ENCODE measurements at places on chromosomes 7 and 10.

- no peak for DNase-seq
Observed at GRCh38 chr7:51785171-51785570, 468.6 kb upstream of the COBL start.

DNA sequence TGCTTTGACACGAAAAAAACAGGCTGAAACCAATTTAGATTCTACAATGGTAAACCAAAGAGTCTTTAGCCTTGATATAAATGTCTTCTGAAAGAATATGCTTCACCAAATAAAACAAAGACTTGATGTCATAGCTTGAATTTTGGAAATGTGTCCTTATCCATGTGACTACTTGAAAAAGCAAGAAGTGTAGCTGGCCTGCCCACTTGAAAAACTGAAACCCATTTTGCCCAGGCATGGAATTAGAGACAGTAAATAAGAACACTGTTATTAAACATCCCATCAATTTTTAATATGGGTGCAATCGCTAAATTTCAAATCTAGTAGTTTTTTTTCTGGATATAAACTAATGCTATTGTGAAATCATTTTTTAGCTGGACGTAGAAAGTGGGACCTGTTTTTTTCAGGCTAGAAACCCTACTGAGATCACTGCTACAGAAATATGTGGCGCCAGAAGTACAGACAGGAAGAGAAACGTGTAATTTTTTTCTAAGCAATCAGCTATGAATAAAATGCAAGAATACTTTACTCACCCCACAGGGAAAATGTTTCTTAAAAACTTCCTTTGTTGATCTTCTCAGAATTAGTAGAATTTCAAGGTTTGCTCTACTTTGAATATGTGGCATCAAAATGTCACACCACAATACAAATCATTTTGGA, 56.7 kb downstream of the PIP4K2A start:
- DNase-seq = no peak

GRCh38 chr10:118844731-118845521, 90.2 kb upstream of the CACUL1 start:
- no peak for DNase-seq

DNA sequence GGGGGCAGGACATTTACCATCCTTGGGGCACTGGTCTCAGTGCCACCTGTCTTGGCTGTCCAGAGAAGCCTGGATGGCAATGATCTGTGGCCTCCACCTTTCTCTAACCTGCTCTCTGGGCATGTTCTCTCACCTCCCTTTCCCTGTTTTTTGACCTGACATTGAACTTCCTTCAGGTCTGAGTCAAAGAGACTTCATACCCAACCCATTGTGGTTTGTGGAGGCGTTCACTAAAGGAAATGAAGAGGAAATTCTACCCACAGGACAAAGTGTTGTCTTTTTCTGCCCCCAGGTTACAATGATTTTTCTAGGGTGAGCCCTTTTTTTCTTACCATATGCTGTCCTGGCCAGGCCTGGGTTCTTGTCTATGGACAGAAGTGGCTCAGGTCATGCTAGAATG, 76.6 kb downstream of the CYP26A1 start:
- DNase-seq = peak; percentile 76

DNA sequence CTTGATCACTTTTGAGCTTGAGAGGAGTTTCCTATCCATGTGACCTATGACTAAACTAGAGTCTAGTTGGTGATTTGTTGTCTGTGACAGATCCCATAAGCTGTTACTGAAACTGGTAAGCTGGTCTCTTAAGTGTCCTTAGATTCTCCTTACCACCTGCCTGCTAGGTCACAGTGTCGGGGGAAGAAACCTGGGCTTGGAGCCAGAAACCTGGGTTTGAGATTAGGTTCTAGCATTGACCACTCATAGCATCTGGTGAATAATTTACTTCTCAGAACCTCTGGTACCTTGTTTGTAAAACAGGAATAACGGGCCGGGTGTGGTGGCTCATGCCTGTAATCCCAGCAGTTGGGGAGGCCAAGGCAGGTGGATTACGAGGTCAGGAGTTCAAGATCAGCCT, 21.8 kb upstream of the ITPRID1 start:
- no peak for DNase-seq

- no peak for DNase-seq
Observed at GRCh38 chr10:100229819-100230422, 525 bp upstream of the CHUK start.

GRCh38 chr10:63645195-63645594, 124.0 kb downstream of the REEP3 start:
- no peak for DNase-seq

DNA sequence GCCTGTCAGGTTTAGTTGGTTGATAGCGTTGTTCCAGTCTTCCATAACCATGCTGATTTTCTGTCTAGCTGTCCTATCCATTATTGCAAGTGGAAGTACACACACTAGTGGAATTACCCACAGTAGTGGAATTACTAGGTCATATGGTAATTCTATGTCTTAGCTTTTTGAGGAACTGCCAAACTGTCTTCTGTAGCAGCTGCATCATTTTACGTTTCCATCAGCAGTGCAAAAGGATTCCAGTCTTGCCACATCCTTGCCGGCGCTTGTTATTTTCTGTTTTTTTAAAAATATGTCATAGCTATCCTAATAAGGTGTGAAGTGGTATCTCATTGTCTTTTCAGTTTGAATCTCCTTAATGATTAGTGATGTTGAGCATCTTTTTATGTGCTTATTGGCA, 17.2 kb upstream of the RHBDD2 start:
- peak; percentile 96 for DNase-seq

DNA sequence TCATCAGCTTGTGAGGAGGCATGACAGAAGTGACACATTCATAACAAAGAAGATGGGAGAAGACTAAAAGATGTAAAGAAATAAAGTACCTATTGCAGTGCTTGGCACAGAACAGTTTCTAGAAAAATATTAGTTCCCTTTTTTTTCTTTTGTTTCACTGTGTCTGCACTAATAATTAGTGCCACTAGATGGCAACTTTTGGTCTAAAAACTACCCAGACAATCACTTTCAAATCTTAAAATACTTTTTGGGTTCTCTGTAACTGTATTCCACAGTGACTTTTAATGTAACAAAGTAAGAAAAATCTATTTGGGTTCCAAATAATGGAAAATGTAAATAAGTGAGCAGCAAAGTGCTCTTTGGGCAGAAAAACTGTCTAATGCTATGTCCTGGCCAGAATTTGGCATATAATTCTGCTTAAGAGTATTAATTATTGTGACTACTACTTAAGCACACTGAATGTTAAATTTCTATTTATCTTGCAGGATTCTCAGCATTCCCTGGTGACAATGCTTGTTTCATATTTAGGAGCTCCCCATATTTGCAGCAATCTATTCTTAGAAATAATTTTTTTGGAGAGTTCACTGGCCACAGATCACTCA, 134.8 kb upstream of the KIF5B start:
- peak; percentile 79 for DNase-seq

- no peak for DNase-seq
Observed at GRCh38 chr7:1244700-1245523, 12.2 kb downstream of the UNCX start.

GRCh38 chr10:99318475-99318874, 10.7 kb upstream of the CNNM1 start:
- DNase-seq = no peak

DNA sequence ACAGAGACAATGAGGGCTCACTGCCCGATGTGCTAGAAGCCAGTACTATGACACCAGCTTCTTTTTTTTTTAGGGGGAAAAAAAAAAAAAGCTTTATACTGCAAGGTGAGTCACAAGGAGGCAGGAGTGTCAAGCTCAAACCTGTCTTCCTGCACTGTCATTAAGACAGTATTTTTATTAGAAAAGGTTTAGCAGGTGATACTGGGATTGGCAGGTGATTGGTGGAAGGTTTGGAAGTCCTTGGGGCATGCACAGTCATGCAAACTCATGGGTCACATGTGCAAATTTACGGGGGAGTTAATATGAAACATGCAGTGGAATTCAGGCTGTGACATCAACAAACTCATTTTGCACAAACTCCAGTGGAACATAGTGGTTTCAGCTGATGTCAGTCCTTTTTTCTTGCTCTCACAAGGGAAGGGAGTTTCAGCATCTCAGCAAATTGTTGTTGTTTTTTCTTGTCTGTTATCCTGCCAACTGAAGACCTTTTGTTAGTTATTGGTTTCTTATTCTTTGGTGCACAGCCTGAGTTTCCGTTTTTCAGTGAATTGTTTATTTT, 530.6 kb downstream of the ANKRD7 start:
- no peak for DNase-seq

DNA sequence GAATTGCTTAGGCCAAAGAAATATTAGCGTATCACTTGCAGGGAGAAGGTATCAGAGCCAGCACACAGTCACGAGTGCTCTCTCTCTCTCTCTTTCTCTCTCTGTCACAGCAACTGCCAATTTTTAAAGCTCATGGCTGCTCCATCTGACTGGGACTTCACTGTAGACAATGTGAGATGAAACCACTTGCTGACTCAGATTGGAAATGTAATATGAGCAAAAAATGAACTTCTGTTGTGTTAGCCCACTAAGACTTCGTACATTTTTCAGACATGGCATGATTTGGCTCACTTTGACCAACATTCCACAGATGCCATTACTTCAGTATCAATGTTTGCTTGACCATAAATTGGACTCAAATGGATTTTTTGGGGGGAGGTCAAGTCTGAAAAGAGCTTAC, 68.1 kb downstream of the DGKB start:
- DNase-seq = no peak

- DNase-seq = no peak
Observed at GRCh38 chr7:92177362-92177761, 1.6 kb downstream of the LRRD1 start.

- DNase-seq = no peak
Observed at GRCh38 chr7:28207486-28208158, 27.0 kb upstream of the JAZF1 start.

DNA sequence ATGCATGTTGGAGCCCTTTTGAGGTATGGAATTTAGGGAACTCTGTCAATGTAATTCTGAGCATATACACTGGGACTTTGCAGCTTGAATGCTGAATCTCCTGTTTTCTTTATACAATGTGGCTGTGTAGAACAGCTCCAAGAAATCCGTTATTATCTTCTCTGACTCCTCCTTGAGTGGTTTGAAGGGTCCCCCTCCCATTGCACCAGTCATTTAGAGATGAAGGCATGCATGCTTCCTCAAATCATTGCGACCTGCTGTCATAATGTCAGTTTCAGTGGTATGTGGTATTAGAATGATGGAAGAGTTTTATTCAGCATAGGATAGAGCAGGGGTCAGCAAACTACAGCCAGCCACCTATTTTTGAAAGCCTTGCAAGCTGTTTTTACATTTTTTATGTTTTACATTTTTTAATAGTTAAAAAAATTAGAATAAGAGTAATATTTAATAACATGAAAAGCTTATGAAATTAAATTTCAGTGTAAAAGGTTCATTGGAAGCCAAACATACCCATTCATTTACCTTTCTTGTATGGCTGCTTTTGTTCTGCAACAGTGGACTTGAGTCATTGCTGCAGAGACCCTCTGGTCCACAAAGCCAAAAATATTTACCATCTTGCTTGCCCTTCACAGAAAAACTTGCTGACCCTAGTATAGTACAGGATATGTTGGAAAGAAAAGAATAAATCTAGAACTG, 8.1 kb downstream of the STK17A start:
- DNase-seq = no peak

GRCh38 chr7:130822642-130823041, 88.6 kb upstream of the KLF14 start:
- peak; percentile 9 for DNase-seq

GRCh38 chr10:86958116-86958900, at the start of gene SNCG:
Gene SNCG, plus strand, starts transcription at chr10:86958599. Its CDS starts 99 bp downstream, at chr10:86958698.
- DNase-seq = no peak

DNA sequence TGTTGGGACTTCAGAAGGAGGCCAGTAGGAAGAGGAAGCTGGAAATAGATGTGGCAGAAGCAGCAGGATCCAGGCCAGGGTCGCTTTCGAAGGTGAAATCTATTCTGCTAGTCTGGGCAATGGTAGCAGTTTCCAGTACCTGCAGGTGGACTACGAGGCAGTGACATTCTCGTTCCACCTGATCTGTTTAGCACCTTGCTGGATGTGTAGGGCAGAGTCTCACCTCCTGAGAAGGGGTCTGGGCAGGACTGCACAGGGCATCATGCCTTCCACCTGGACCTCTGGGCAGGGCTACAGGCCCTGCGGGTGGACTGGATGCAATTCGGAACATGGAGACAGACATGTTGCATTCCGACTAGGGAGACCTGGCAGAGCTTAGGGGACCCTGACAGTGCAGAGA, 254.8 kb upstream of the ZNF32 start:
- DNase-seq = no peak

GRCh38 chr7:134625550-134625949, 21.1 kb upstream of the BPGM start:
- no peak for DNase-seq

DNA sequence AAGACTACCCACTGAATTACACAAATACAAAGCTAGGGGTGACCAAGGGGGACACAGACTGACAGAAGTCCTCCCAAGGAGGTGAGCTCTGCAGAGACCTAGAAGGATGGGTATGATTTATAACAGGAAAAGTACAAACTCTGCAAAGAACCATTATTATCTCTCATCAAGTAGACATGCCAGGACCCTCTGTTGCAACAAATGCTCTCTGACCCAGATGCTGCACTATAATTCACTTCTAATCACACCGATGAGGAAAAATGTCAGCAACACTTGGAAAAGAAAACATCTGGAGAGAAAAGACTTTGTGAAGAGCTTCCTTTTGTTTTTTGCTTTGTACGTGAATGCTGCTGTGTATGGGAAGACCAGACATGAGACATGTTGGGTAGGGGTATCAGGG, 178.3 kb upstream of the PDE1C start:
- no peak for DNase-seq

DNA sequence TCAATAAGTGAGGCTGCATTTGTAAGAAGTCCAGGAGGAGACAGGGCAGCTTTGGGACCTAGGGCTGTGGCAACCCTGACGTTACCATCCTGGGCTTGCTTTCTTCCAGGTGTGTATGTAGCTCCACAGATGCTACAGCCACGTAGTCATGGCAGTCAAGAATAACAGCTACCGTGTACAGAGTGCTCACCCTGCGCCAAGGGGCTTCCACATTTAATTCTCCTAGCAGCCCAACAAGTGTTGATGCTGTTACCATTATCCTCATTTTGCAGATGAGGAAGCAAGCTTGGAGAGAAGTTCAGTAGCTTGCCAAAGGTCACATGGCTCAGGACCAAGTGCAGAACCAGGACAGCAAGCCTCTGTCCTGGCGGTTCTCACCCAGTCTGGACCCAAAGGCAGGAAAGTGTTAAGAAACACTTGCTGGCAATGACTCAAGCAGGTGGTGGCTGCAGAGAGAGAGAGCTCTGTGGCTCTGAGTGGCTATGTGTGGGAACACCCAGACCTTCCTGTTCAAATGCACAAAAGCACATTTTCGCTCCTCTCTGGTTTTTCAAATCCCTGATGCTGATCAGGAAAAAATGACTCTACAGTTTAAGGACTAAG, 89.8 kb downstream of the CREM start:
- DNase-seq = peak; percentile 33

DNA sequence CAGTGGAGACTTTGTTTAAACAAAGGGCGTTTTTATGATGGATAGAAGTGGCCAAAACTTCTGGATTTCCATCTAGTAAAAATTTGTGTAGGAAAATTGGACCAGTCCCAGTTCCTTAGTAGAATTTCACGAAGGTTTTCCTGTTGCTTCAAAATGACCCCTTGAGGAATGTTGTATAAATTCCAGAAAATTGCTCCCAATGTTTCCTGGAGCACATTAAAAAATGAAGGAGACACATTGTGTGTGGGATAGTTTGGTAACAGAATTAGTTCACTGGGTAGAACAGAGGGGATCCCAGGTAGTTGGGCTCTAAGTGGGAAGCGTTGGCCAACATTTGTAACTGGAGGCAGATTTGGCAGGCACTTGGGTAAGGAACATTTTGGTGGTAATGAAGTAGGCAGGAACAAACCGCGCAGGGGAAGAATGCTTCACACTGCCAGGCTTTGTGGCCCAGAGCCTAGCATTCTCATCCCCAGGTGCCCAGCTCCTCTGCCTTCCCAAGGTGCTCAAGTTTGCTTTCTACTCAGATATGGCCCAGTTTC, 758.6 kb downstream of the AUTS2 start:
- DNase-seq = no peak

Data from suppressor macrophage treated with lipopolysaccharide for 1 hour (primary cell).